ENCODE measurements at places on chromosomes 5 and 9.

DNA sequence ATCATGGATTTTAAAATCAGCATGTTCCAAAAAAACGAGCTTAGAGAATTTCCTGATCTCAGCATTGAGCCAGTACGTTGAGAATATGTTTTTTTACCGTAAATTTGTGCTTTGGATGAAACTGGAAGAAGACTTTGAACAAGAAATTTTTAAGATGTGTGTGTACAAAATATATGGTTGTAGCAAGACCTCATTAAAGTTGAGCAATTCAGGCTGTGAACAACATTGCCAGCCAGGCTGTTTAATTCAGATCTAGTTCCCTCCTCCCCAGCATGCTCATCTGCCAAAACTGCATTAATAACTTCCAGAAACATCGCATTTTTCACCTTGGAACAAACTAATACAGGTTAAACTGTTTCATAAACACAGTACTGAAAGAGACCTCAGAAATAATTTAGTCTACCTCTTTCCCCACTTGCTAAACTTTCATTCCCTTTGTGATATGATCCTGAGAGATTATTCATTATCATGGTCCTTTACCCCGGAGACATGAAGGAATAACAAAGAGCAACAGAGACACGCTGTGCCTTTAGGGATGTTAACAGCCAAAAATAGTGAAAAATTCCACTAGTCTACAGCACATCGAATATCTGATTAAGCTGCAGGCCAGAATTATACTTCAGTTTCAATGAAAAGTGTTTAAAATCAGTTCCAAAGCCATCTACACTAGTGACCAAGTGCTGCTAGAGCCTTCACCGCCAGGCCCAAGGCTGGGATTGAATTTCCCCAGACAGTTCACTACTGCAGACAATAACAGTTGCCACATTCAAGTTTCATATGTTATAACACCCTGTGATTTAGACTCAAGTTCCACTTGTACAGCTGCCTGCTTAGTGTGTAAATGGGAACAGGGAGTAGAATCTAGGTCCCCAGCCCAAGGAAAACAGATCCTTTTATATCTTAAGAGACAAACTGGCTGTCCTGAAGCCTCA is 89.6 kb downstream of the EFNA5 start:
- DNase-seq: no peak

DNA sequence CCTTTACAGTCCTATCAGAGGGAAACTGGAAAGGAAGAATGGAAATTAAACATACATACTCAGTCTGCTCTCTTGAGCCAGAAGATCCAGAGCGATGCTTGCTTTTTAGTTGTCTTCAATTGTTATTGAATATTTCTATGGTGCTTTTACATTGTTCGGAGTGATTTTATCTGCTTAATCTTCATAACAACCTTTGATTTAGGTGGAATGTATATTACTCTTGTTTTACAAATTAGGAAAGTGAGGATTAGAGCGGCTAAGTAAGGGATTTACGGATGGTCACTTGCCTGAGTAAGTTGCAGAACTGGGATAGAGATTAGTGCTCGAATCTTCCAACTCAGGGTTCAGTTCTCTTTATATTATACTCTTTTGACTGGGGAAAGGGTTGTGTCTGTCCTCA is 69.1 kb downstream of the PBX3 start:
- no peak for DNase-seq

- DNase-seq: no peak
Observed at GRCh38 chr5:116421080-116421629, 153.5 kb downstream of the SEMA6A start.

DNA sequence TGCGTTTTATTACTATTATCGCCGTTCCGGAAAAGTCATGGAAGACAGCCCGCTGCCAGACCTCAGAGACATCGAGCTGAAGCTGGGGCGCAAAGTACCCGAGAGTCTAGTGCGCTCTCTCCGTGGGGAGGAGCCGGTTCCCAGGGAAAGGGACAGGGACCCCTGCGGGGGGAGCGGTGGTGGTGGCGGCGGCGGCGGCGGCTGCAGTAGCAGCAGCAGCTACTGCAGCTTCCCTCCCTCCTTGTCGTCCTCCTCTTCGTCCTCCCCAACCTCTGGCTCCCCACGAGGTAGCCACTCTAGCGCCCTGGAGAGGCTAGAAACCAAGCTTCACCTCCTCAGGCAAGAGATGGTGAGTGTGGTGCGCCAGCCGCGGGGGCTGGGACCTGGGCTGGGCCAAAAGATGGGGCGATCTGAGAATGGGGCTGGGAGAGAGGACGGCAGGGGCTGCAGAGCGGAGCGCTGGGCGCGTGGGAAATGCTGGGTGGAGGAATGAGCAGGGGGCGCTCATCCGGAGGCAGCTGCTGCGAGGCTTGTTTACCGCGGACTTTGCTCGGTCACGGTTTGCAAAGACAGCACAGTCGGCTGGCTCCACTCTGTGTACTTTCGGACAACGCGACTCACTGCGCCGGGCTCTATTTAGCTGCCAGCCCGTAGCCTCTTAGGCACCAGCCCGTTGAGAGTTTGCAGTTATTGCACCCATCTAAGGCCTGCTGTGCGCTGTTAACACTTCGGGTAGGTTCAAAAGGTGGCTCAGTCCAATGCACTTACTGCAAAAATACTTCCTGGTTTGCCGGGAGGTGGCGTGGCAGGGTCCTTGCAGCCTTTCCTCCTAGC is 1.1 kb downstream of the LURAP1L start:
- DNase-seq: peak; percentile 28

DNA sequence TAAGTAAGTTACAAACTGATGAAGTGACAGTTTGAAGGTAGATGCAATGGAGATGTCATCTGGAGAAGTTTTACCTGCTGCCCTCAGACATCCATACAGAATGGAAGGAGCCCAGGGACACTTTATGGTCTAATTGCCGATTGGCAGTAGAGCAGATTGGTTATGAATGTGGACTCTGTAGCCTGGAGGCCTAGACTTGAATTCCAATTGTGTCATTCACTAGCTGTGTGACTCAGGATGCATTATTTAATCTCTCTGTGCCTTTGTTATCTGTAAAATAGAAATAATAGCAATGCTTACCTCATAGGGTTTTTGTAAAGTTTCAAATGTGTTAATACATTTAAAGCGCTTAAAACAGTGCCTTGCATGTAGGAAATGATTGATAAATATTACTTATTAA is 5.2 kb upstream of the TCERG1 start:
- DNase-seq: no peak

DNA sequence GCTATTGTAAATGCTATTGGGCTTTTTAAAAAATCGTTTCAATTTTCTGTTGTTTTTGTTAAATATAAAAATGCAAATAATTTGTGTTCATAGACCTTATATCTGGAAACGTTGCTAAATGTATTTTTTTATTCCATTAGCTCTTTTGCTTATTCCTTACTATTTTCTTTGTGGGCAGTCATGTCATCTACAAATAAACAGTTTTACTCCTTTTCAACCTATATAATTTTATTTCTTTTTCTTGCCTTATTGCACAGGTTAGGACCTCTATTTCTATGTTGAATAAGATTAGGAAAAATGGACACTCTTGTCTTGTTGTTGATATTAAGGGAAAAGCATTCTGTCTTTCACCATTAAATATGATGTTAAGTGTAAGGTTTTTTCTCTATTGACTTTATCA is 348.8 kb downstream of the CWC27 start:
- no peak for DNase-seq

DNA sequence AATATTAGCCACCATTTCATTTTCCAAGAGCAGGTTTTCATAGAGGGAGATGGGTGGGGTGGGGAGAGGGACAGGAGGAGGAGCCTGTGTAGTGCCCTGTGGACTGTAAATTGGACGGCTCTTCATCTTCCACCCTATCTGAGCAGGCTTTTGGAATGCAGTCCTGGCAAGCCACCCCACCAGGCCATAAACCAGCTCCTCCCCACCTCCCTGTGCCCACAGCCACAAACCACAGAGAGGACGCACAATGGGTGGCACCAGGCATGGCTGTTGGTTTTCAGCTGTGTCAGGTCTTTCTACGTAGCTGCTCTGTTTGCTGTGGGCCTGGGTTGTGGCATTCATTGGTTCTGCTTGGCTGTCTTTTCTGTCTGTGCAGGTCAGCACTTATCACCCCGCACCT is 58.0 kb downstream of the PLAC8L1 start:
- DNase-seq: no peak

DNA sequence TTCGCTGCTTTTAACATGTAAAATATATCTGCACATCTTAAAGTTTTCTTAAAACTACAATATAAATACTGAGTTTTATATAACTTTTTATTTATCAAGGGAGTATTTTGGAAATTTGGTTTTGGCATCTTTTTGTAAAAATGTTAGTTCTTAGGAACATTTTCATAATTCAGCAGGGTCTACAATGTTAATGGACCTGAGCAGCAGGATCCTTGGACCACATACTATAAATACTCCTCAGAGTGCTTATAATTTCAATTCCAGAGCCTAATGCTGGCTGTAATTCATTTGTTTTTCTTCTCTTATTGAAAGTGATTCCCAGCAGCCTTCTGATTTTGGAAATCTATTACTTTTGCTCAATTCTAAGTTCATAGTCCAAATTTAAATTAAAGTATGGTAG is 1216.2 kb downstream of the MAT2B start:
- no peak for DNase-seq

- DNase-seq: no peak
Observed at GRCh38 chr5:150052226-150052955, 34.0 kb downstream of the CSF1R start.

- no peak for DNase-seq
Observed at GRCh38 chr5:178236679-178237078, 4.1 kb upstream of the PHYKPL start.

DNA sequence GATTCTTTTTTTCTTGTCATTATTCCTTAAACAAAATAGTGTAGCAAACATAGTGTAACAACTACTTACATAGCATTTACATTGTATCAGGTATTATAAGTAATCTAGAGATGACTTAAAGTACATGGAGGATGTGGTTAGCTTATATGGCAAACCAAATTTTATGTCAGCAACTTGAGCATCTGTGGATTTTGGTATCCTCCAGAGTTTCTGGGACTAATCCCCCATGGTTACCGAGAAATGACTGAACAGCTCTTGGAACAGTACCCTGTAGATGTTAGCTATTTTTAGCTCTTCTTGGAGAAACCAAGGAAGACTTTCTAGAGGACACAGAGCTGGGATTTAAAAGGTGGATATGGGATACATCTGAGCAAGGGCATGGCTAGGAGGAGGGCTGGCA is 157.6 kb upstream of the KLF4 start:
- no peak for DNase-seq

DNA sequence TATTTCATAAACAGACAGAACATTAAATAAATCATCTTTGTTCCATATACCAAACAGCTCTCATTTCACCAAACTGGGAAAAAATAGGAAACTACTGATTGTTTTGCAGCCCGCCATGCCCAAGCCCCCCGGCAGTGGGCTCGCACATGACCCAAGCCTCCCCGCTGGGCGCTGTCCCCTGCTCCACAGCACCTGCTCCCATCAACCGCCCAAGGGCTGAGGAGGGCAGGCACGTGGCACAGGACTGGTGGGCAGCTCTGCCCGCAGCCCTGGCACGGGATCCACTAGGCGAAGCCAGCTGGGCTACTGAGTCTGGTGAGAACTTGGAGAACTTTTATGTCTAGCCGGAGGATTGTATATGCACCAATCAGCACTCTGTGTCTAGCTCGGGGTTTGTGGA is 554.8 kb upstream of the CCNG1 start:
- DNase-seq: no peak

GRCh38 chr9:76336027-76336426 is 58.2 kb downstream of the RFK start:
- no peak for DNase-seq

GRCh38 chr5:100803397-100803796 is 99.7 kb downstream of the ST8SIA4 start:
- DNase-seq: no peak

DNA sequence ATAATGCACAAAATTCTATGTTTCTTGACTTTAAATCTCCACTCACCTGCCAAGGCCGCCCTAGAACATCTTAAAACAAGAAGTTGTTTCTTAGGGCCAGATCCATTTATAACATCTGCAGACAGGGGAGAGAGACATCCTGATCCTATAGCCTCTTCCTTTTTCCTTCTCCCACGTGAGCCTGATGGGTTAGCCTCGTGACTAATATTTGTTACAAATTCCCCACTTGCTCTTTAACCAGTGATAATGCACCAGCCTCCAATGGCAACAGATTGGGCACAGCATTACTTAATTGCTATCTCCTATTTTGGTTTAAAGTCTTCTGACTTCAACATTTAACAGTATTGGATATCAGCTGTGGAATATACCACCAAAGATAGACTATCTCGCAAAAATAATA is 196.5 kb downstream of the GADD45G start:
- DNase-seq: no peak

GRCh38 chr5:39505791-39506190 is 81.0 kb upstream of the DAB2 start:
- no peak for DNase-seq

DNA sequence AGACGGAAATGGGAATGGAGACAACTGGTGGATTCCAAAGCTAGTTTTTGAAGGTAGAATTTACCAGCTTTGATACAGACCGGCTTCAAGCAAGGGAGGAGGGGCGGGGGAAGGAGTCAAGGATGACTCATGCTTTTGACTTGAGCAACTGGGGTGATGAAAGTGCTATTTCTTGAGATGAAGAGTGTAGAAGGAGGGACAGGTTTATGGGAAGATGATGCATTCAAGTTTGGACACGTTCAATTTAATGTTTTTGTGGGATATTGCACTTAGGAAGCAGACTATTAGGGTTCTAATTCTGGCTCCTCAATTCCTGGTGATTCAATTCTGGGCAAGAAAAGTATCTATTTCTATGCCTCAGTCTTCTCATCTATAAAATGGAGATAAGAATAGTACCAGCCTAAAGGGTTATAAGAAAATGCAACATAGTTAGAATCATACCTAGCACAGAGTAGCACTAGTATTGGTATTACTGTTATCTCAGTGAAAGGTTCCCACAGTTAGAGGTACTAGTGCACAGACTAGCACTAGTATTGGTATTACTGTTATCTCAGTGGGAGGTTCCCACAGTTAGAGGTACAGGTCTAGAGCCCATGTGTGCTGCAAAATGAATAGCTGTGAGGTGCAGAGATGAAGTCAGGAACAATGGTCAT is 4.6 kb downstream of the NIPAL4 start:
- DNase-seq: no peak

Measured in NCI-H1436 treated with DMSO at 0.1 percent for 48 hours (cell line).